Vagina (tissue), 2 donors: ENCODE measurements at places on chromosomes 4 and X. TPM values are rescaled to one million over a fixed set of nuclear protein-coding genes. Genes with fewer than 3 reads are reported as not detected.

BCAP31 gene
- 126 TPM for total RNA-seq

MAGEA9B gene
- total RNA-seq: not detected

FRMD7 gene
- not detected for total RNA-seq

VCX3B gene
- not detected for total RNA-seq

HSFX4 gene
- not detected for total RNA-seq

SH3BP2 gene
- 102 TPM for total RNA-seq

NAP1L3 gene
- total RNA-seq: 3.2 TPM

SLC10A6 gene
- 28.2 TPM for total RNA-seq

COL25A1 gene
- total RNA-seq: 0.49 TPM

MAGEB10 gene
- total RNA-seq: not detected

LAP3 gene
- total RNA-seq: 77.6 TPM

ENPP6 gene
- total RNA-seq: 0.98 TPM

ANKRD17 gene
- total RNA-seq: 55.5 TPM

RAB9B gene
- total RNA-seq: 0.98 TPM

ERAS gene
- total RNA-seq: not detected

IL15 gene
- 11.5 TPM for total RNA-seq

MAGEC2 gene
- not detected for total RNA-seq

SMIM31 gene
- total RNA-seq: not detected

APBB2 gene
- total RNA-seq: 68.8 TPM

JCHAIN gene
- total RNA-seq: 2.7 TPM

NRK gene
- total RNA-seq: 0.49 TPM

LARP7 gene
- total RNA-seq: 33.9 TPM

MFAP3L gene
- 2.2 TPM for total RNA-seq

ANOS1 gene
- total RNA-seq: 3.2 TPM

PNMA6A gene
- total RNA-seq: 1.2 TPM

ZMAT1 gene
- total RNA-seq: 8.3 TPM

ATOH1 gene
- not detected for total RNA-seq

PCDH11X gene
- 0.74 TPM for total RNA-seq

NKX3-2 gene
- total RNA-seq: 2.9 TPM

TEX11 gene
- total RNA-seq: not detected

UGT8 gene
- 0.25 TPM for total RNA-seq

USP46 gene
- total RNA-seq: 10.6 TPM

SMIM10 gene
- total RNA-seq: 13.8 TPM

SHOX gene
- not detected for total RNA-seq

STS gene
- 6.4 TPM for total RNA-seq

BEX4 gene
- 32.7 TPM for total RNA-seq

ZFYVE28 gene
- 11.3 TPM for total RNA-seq

RTL5 gene
- total RNA-seq: 4.4 TPM

MAGEA11 gene
- total RNA-seq: not detected

VEGFC gene
- 14.2 TPM for total RNA-seq

MSANTD1 gene
- 0.49 TPM for total RNA-seq

CLGN gene
- total RNA-seq: not detected

CCDC149 gene
- total RNA-seq: 16.7 TPM

ZNF732 gene
- total RNA-seq: 0.98 TPM

PF4V1 gene
- total RNA-seq: not detected

FGF16 gene
- total RNA-seq: not detected

ODAPH gene
- total RNA-seq: not detected

TMEM156 gene
- total RNA-seq: not detected

HOPX gene
- total RNA-seq: 112 TPM

PPAT gene
- total RNA-seq: 3.7 TPM

EMCN gene
- 20.1 TPM for total RNA-seq

RP2 gene
- total RNA-seq: 6.1 TPM

HAND2 gene
- 26.0 TPM for total RNA-seq
